ENCODE measurements at places on chromosomes 5 and 9.

DNA sequence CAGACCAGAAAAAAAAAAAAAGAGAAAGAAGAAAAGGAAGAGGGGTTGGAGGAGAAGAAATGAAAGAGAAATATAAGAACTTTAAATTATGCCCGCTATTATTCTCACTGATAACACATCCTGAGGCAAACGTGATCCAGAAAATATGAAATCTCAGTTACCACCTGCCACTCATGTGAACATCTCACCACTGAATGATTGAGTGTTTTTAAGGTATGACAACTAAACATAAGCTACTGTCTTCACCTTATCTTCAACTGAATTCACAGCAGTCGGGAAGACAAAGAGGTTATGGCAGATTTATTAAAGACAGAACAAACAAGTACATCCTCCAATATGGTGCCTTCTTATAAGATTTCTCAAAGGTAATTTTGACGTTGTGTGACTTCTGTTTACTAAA, 327.9 kb downstream of the TMEM161B start:
- no peak for DNase-seq

DNA sequence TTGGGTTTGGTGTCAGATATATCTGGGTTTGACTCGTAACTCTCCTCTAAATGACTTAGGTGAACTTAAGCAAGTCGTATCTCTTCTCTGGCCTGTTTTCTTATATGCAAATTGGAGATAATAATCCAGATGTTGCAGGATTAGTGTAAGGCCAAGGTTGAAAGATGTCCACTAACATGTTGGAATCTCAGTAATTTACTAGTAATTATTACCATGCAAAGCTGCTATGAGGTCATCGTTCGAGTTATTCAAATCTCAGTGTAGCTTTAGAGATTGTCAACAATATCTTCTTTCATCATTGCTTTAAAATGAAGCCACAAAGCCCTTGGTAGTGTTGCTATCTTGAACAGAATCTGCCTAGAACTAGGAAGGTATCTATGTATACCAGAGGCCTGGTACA, 437.7 kb upstream of the KLF4 start:
- DNase-seq = no peak

GRCh38 chr5:112735702-112736101, 2.0 kb upstream of the APC start:
- DNase-seq = peak; percentile 46

DNA sequence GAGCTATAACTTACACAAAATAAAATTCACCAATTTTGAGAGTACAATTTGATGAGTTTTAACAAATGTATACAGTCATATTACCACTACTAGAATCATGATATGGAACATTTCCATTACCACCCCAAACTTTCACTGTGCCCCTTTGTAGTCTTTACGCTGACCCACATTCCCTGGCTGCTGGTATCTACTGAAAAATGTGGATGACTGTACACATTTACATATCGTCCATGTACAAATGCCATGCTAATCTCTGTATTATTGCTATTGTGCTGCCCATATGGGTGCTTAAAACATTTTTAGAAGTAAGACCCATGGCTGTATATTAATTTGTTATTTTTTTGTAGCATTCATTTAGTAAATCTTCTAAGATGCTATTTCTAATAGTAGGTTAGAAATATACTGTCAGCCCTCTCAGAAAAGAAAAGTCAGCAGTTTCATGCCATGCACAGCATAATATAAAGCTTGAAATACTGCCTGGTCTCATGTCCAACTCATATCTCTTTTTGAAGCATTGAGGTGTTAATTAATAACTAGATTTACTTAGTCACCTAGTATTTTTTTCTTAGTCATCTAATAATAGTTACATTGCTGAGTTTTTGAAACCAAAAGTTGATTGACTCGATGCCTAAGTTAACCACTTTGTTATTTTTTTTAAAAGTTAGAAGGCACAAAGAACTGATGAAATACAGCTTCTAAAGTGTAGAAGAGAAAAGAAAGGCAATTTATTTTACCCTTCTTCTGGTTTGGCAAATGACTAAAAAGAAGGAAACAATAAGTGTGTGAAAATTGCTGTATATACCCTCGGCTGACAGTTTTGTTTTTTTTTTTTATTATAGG, 188.3 kb upstream of the MEF2C start:
- no peak for DNase-seq

GRCh38 chr5:134585966-134586365, 46.7 kb downstream of the SAR1B start:
- DNase-seq = no peak

DNA sequence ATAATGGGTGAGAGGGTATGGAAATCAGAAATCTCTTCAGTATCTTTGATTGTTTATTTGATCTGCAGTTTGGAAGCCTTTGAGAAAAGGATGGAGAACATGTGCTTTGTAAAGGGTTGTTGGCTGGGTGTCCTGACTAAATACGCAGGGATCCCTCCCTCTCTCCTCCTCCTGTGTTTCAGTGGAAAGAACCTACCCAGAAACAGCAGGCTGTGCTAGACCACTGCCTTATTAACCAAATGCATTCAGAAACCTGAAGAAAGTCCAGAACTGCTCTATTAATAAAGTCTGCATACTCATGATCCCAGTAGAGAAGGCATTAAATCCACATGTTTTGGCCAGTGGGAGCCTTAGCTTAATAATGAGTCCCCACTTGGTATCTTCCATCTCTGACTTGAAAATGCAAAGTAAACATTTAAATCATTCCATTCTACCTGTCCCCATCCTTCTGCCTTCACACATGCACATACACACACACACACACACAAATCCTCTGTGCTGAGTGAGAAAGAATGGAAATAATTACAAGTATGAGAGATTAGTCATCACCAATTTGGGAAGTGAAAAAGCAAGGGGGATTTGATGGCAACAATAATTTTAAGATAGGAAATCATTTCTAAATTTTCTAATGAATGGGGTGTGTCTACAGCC, 10.0 kb upstream of the LECT2 start:
- no peak for DNase-seq

DNA sequence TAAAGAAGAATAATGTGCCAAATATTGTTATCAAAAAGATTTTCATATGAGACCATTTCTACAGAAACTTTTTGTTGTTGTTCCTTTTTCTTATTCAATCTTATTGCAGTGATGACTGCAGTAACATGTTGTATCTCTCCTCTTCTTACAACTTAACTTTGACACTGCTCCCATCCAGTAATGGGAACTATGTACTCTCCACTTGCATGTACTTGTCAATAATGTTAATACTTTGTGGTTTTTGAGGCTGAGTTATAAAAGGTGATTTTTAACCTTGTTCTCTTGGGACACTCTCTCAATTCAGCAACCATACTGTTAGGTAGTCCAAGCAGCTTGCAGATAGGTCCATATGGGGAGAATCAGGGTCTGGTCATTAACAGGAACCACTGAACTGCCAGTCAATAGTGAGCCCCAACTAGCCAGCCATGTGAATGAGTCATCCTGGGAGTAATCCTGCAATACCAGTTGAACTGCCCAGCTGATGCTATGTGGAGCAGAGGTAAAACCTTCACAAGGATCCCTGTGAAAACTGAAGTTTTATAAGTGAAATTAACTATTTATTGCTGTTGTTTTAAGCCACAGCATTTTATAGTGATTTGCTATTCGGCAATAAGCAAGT, 199.6 kb upstream of the DAB2 start:
- DNase-seq = no peak

- DNase-seq = no peak
Observed at GRCh38 chr9:76245518-76245917, 148.7 kb downstream of the RFK start.

- no peak for DNase-seq
Observed at GRCh38 chr9:123943671-123944070, 13.7 kb upstream of the DENND1A start.

GRCh38 chr5:52134013-52134650, 653.6 kb upstream of the ITGA1 start:
- DNase-seq = no peak

DNA sequence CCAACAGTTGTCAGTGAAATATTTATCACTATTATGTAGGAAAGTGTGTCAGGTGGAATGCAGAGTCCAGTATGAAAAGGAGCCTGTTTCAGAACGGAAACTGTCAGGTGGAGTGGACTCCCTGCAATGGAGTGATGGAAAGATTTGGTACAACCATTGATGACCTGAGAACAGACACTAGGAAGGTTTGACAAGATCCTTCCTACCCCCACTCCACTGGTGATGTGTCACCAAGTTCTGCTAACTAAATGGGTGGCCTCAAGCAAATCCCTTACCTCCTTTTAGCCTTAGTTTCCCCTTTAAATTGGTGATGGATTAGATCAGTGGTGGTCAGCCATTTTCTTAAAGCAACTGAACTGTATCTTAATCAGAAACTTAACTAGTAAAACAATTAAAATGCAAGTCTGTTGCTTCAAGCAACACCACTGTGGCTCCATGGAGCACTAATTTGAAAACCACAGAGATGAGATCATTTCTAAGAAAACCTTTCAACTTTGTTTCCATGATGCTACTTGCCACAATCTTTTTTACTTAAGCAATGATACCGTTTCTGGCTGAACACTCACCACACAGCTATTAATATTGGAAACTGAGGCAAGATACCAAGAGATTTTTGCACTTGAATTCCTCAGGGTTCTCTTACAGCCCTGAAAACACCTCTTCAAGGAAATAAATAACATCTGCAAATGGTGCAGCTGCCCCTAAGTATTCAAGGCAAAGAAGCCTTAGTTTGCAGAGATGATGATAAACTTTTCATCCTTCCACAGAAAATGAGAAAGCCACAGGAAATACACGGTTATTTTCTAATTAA, 140.6 kb downstream of the ERCC6L2 start:
- no peak for DNase-seq

DNA sequence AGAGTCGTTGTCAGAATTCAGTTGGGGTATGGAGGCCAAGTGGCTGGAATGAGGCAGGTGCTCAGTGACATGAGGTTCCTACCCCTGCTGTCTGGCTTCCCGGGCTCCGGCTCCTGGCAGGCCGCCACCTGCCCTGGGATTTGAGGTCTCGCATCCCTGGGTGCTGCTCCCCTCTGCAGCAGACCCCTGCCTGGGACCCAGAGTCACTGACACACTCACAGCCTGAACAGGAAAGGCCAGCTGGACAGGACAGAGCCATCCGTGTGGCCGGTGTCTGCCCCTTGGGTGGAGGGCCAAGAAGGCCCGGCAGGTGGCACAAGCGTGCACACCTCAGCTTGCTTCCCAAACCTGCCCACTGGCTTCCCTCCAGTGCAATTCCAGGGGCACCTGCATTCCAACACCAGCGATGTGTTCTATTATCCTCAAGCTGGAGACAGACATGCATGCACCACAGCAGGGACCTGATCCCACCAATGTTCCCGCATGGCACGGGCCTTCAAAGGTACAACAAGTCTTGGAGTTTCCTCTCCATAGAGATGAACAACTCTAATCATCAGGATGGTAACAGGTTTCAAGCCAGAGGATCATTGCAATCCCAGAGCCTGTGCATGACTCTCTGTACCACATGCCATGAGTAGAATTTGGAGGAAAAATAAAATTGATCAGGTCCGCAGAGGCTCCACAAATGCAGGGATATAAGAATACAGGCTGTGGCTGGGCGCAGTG, 45.6 kb upstream of the RNF130 start:
- no peak for DNase-seq

- no peak for DNase-seq
Observed at GRCh38 chr5:154058055-154059038, 19.6 kb downstream of the MFAP3 start.

DNA sequence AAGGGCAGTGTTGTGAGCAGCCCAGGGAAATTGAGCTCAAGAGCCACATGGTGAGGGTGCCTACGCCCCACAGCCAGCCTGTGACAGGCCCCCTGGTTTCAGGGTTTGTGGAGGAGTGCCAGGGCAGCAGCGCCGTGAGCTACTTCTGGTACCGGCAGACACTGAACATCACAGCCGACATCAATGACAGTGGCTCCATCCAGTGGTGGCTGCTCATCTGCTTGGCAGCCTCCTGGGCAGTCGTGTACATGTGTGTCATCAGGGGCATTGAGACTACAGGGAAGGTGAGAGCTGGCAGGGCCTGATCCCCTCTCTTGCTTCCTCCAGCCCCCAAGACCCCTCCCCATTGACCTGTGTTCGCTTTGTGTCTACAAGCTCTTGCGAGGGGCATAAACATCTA, 10.2 kb downstream of the SLC6A18 start:
- no peak for DNase-seq

- DNase-seq = no peak
Observed at GRCh38 chr9:18009902-18010301, 431.0 kb downstream of the SH3GL2 start.

DNA sequence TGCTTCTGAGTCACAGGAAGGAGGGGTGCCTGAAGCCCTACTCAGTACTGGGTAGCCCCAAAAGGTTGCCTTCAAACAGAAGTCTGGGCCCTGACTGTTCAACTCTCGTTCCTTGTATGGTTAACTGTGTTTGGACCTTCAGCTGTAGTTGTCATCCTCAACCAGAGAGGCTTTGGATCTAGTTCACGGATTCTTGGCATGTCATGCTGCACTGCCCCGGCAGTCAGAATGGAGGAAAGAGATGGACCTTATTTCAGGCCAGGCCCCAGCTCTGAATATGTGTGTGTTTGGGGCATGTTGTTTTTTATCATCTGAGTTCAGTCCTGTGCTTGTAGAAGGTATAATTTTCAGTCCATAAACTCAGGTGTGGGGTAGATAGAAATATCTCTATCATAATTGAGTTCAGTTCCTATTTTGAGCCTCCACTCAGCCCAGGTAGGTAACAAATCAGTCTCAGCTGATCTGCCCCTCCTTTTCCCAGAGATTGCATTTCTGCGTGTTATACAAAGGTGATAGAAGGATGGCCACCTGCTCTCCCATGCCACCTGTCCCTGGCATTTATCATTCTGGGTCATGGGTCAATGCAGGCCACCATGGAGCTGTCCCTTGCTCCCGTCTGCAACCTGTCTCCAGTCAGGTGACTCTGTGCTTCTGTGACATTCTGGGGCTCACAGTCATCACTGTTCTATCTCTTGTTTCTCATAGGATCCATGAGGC, 127.5 kb upstream of the CPEB4 start:
- no peak for DNase-seq

DNA sequence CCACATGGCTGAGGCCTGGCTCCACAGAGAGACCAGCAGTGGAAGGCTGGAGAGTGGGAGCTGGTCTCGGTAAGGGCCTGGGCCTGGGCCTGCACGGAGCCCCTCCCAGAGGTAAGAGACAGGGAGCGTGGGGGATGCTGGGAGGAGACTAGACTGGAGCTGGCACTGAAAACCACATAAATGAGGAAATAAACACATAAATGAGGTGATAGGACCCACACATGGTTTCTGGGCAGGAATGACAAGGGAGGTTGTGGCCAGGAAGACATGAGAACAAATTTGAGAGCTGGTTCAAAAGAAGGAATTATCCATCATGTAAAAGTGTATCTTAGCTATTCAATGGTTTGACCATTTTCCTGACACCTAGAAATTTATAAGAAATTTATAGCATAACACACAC, 451.7 kb upstream of the DAP start:
- DNase-seq = no peak

GRCh38 chr5:127935398-127935797, 148.2 kb upstream of the SLC12A2 start:
- DNase-seq = no peak

All from SJSA1 (cell line).